Heart right ventricle (tissue), 16 donors: ENCODE measurements at places on chromosomes 13 and 19. TPM values are rescaled to one million over a fixed set of nuclear protein-coding genes. Genes with fewer than 3 reads are reported as not detected.

PLIN5 gene
- 25.7 TPM for polyA plus RNA-seq

MATK gene
- polyA plus RNA-seq = 1.2 TPM

TNFRSF19 gene
- polyA plus RNA-seq = 20.9 TPM

ZNF568 gene
- polyA plus RNA-seq = 2.7 TPM

PLIN4 gene
- 225 TPM for polyA plus RNA-seq

MCEMP1 gene
- not detected for polyA plus RNA-seq

RNF225 gene
- not detected for polyA plus RNA-seq

KMT2B gene
- 28.7 TPM for polyA plus RNA-seq
